ENCODE measurements at places on chromosomes 5 and 9.

GRCh38 chr5:38715696-38716095 is 130.1 kb upstream of the OSMR start:
- no peak for DNase-seq

GRCh38 chr5:140232731-140233130 is 57.7 kb downstream of the CYSTM1 start:
- DNase-seq, result no peak

GRCh38 chr9:35102465-35102768 is 514 bp downstream of the STOML2 start:
- no peak for DNase-seq

DNA sequence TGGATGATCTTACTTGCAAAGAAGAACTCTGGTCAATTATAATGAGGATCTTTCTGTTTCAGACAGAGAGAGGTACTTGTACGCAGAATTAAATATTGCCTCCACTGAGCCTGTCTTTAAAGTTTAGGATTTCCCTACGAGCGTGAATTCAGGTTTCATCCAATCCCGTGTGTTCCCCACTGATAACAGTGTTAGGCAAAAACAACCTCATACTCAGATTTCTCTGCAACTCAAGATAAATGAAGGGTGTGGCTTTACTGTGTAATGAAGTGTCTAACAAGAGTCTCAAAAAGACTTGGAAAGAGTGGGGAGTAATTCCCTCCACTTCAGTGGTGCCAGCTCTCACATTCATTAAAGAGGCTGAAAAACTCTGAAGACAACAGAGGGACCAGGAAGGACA is 53.2 kb upstream of the ACO1 start:
- no peak for DNase-seq

GRCh38 chr9:116285320-116285719 is 131.7 kb downstream of the PAPPA start:
- no peak for DNase-seq
